Trophoblast cell (in vitro differentiated cells and primary cell): ENCODE measurements at places on chromosomes 4 and X.

- no peak overlapping the region for H3K4me3 ChIP-seq
- no peaks in the 10 kb centered on the region for H3K36me3 ChIP-seq
- H3K4me1 ChIP-seq, result no peaks in the 10 kb centered on the region
- DNase-seq, result no peak
- no peaks in the 10 kb centered on the region for H3K27me3 ChIP-seq
Measured at GRCh38 chr4:12573716-12574115, 910.4 kb downstream of the RAB28 start.

DNA sequence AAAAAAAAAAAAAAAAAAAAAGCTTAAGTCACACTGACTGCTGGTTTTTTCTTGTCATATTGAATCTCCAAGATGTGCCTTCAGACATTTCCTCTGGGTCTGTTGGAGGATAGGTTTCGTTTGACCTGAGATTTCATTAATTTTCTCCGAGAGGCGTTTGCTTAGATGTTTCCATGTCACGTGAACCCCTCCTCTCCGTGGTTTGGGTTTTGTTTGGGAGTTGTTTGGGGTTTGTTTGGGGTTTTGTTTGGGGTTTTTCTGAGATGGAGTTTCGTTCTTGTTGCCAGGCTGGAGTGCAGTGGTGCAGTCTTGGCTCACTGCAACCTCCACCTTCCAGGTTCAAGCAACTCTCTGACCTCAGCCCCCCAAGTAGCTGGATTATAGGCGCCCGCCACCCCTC, 40.8 kb upstream of the DHRSX start:
- no peaks in the 10 kb centered on the region for H3K27me3 ChIP-seq
- H3K4me1 ChIP-seq, result no peaks in the 10 kb centered on the region
- no peak overlapping the region for H3K27ac ChIP-seq
- H3K36me3 ChIP-seq, result no peaks in the 10 kb centered on the region
- H3K4me3 ChIP-seq, result no peak overlapping the region

DNA sequence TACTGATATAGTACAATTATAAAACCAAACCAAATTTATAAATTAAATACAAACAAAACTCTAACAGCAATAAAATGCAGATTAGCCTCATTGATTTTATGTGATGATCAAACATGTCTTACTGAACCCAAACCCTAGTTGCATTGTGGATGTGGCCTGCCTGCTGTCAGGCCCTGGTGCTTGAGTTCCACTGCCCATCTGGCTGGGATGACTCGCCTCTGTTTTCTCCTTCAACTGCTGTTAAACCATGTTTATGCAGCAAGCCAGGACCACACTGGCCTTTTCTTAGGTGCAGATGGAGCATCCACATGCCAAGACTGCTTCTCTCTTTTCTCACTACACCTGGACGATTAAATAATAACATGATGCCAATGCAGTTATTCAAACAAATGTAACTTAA, 22.6 kb downstream of the NAP1L5 start:
- H3K4me3 ChIP-seq, result no peak overlapping the region
- no peaks in the 10 kb centered on the region for H3K36me3 ChIP-seq
- no peak overlapping the region for H3K27ac ChIP-seq
- no peaks in the 10 kb centered on the region for H3K27me3 ChIP-seq
- H3K4me1 ChIP-seq, result no peaks in the 10 kb centered on the region

GRCh38 chrX:123685232-123685631, 47.6 kb downstream of the THOC2 start:
- H3K27ac ChIP-seq, result no peak overlapping the region
- no peaks in the 10 kb centered on the region for H3K27me3 ChIP-seq
- H3K4me1 ChIP-seq, result no peaks in the 10 kb centered on the region
- H3K4me3 ChIP-seq, result no peak overlapping the region

- no peak overlapping the region for H3K27ac ChIP-seq
- H3K4me1 ChIP-seq, result peaks cover 7% of the 10 kb centered on the region
- no peak for DNase-seq
- no peak overlapping the region for H3K4me3 ChIP-seq
- no peaks in the 10 kb centered on the region for H3K27me3 ChIP-seq
Measured at GRCh38 chr4:169621731-169622492, 1.5 kb downstream of the CLCN3 start.

DNA sequence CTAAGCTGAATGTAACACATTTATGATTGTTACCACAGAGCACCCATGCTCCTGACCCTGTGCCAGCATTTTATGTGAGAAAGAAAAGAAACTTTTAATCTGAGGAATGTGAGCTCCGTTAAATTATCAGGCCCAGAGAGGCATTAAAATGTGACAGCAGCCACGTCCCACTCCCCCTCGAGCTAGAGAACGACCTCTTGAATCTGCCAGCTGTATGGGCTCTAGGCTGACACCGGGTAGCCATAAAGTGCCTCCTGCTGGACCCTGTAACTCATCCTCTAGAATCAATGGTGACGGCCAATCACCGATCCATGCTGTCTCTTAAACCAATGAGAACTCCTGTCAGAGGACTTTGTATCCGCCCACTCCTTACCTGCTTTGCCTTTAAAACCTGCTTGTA, 110.2 kb upstream of the ADRA2C start:
- no peaks in the 10 kb centered on the region for H3K4me1 ChIP-seq
- no peak overlapping the region for H3K4me3 ChIP-seq
- no peak for DNase-seq
- H3K36me3 ChIP-seq, result no peaks in the 10 kb centered on the region
- H3K27me3 ChIP-seq, result no peaks in the 10 kb centered on the region
- H3K27ac ChIP-seq, result no peak overlapping the region
